Left ventricle myocardium superior (tissue), 1 donor: ENCODE measurements at places on chromosomes 11 and 22. TPM values are rescaled to one million over a fixed set of nuclear protein-coding genes. Genes with fewer than 3 reads are reported as not detected.

DNA sequence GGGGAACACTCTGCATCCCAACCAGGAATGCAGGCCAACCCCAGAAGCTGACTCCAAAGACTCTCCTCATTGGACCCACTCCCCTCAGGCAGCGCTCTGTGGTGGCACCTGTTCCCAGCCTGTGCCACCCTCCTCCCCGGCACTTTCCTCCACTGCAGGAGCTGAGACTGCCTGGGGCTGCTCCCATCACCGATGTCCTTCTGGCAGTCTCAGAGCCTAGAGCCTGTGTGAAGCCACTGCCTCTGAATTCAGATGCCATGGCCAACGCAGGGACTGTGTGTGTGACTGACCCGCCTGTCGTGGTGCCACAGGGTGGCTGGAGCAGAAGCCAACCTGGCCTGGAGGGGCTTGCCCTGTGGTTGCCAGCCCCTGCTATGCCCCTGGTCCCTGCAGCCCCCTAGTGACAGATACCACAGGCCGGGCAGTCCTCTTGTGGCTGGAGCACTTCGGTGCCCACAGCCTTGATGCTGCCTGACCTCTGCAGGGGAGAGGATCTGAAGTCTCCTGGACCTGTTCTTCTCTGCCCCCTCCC lies 43.2 kb downstream of the TBX1 start:
- peak; percentile 6 for DNase-seq

- no peak for DNase-seq
Observed at GRCh38 chr11:60880643-60881282, 13.4 kb downstream of the ZP1 start.

OR52I2 gene
- not detected for total RNA-seq

DNA sequence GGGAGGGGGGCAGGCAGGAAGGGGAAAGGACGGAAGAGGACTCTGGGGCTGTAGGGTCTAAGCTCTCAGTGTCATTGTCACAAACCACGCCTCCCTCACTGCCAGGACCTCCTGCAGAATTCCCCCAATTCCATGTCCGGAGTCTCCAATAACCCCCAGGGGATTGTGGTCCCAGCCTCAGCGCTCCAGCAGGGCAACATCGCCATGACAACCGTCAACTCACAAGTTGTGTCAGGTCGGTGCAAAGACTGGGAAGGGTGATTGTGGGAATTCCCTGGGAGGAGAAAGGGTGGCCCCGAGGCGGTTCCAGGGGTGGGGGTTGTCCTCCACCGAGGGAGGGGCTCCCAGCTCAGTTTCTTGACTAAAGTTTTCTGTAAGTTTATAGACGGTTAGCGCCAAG lies 86.0 kb downstream of the FEZ1 start:
- no peak for DNase-seq

- DNase-seq, result no peak
Observed at GRCh38 chr11:36186340-36187175, 102.7 kb downstream of the COMMD9 start.
